ENCODE measurements at places on chromosomes 1 and 21.

- DNase-seq = no peak
Observed at GRCh38 chr1:9448132-9449109, 90.8 kb upstream of the SLC25A33 start.

- no peak for DNase-seq
Observed at GRCh38 chr1:210417881-210418280, 89.2 kb downstream of the HHAT start.

DNA sequence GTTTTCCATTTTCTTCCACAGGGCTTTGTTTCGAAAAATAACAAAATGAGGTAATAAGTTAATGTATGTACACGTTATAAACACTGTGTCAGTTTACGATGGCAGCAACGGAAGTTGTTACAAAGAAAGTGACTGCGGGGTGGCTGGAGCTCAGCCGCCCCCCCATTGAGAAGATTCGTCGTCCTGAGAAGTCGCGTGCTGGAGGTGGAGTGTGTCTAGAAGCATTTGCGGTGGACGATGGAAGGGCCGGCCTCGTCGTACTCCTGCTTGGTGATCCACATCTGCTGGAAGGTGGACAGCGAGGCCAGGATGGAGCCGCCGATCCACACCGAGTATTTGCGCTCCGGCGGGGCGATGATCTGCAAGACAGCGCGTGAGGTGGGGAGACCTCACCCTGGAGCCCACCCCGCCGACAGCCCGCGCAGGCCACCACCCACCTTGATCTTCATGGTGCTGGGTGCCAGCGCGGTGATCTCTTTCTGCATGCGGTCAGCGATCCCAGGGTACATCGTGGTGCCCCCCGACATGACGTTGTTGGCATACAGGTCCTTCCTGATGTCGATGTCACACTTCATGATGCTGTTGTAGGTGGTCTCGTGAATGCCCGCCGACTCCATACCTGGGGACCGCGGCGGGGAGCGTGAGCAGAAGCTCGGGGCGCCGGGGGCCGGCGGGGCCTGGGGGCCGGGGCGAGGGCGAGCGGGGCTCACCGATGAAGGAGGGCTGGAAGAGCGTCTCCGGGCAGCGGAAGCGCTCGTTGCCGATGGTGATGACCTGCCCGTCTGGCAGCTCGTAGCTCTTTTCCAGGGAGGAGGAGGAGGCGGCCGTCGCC is 2.4 kb downstream of the ACTA1 start:
- no peak for DNase-seq

DNA sequence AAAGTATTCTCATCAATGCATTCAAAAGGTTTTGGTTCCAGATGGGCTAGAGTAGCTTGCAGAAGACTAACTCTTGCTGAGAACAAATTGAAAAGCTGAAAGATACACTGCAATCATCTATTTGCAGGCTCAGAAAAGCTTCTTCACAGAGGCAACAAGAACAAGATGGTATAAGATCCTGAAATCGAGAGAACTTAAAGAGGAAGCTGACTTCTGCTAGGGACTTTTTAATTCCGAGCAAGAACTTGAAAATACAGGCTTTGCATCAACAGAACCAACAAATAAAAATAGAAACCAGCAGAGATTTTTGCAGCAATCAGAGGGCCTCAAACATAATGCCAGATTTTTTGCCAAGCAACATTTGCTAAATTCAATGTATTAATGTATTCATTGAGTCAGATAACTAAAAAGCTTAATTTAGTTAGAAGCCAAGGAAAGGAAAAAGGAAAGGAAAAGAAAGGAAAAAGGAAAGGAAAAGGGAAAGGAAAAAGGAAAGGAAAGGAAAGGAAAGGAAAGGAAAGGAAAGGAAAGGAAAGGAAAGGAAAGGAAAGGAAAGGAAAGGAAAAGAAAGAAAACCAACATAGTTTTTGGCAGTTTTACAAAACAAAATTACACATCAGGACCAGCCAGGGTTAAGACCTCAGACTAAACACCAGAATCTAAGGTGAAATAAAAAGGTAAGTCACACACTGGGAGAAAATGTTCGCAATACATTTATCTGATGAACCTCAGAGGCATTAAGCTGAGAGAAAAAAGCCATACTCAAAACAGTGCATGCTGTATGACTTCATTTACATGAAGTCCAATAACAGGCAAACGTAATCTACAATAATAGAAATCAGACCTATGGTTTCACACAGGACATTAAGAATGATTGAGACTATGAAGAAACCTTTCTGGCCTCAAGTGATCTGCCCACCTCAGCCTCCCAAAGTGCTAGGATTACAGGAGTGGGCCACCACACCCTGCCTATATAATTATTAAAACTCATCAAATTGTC is 42.6 kb downstream of the FAF1 start:
- DNase-seq = peak; percentile 8

- no peak for DNase-seq
Observed at GRCh38 chr1:192243721-192244120, 73.1 kb upstream of the RGS21 start.

GRCh38 chr1:151737479-151737878 is 16.2 kb downstream of the RIIAD1 start:
- DNase-seq = no peak

DNA sequence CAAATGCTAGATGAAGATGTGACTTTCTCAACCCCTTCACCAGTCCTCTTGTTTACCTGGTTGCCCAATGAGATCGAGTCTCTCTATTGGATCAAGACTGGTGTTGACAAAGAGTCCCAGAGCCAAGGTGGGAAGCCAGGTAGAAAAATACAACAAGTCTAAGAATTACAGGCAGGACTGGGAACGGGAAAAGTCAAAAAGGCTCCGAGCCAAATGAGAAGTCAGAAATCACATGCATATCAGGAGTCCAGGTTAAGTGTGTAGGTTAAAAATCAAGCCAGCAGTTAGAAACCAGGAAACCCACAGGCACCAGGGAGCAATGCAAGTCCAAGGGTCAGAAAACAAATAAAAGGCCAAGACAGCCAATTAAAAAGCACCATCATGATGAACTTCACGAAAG is 27.4 kb upstream of the DUSP23 start:
- no peak for DNase-seq

DNA sequence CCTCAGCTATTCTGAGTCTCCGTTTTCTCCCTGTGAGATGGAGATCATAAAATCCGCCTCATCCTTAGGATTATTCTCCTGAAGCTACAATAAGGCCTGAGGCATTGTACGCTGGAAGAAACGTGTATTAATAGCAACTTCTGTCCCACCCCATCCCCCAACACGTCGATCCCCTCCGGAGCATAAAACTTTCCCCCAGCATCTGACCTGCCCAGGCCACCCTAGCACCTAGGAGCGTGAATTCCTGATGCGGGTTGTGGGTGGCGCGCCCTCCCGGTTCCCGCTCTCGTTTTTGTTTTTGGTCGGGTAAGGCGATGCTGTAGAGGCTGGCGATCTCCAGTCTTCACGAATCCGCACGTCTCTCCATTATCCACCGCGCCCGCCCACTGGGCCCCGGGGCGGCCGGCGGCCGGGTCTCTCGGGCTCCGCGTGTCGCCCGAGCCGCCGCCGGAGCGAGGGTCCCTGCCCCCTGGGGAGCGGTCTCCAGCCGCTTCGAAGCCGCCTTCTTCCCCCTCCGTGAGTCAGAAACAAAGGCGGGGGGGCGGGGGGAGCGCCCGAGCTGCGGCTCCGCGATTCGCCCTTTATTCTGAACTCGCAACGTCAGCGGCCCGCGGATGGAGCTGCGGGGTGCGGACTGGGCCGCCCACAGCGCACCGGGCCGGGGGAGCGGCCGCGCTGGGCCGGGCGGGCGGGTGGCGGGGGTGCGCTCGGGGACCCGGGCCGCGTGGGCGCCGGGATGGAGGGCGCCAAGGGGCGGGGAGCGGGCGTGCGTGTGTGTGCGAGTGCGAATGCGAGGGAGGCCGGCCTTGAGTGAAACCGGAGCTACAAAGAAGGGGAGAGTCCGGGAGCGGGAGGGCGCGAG is at the start of gene PLEKHO1:
Gene PLEKHO1 (plus strand): TSS at position 646 of the 862 bp plus-strand sequence. CDS start 342 bp downstream, outside the sequence.
- DNase-seq = no peak

- DNase-seq = peak; percentile 45
Observed at GRCh38 chr1:88302843-88303486, 381.1 kb upstream of the PKN2 start.

- DNase-seq = no peak
Observed at GRCh38 chr21:45259206-45259840, 28.4 kb downstream of the POFUT2 start.

DNA sequence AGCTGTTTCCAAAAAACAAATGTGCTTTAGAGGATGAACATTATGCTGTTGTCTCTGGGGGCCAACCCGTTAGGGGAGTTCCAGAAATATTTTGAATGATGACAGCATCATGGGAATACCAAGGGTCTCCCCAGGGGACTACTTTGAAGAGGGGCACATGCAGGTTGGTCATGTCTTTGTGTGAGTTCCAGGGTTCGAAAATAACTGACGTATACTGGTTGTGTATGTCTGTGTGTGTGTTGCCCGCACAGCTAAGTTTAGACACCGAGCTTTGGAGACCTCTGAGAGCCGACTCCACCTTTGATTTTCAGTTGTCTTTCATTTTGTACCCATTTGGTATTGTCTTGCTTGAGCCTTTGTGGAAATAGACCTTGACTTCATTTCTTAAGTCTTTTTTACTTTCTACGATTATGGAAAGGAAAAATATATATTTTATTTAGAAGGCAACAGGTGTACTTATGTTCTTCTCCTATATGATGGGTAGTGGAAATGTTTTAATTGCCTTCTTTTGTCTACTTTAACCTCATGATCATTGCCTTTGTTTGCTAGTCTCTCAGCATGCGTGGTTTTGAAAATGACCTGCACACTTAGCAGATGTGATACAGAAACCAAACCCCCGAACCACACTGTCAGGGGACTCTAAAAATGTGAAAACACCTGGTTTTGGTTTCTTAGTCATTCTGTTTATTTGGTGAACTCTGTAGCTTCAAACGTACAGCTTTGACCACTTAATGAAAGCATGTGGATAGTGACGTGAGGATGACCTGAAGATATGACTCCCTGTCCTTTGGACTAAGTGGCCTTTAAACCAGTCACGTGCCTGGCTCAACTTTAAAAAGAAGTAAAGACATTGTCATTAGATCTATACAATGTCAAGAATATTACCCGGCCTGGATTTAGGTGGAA is 56.5 kb downstream of the GALNT2 start:
- no peak for DNase-seq

DNA sequence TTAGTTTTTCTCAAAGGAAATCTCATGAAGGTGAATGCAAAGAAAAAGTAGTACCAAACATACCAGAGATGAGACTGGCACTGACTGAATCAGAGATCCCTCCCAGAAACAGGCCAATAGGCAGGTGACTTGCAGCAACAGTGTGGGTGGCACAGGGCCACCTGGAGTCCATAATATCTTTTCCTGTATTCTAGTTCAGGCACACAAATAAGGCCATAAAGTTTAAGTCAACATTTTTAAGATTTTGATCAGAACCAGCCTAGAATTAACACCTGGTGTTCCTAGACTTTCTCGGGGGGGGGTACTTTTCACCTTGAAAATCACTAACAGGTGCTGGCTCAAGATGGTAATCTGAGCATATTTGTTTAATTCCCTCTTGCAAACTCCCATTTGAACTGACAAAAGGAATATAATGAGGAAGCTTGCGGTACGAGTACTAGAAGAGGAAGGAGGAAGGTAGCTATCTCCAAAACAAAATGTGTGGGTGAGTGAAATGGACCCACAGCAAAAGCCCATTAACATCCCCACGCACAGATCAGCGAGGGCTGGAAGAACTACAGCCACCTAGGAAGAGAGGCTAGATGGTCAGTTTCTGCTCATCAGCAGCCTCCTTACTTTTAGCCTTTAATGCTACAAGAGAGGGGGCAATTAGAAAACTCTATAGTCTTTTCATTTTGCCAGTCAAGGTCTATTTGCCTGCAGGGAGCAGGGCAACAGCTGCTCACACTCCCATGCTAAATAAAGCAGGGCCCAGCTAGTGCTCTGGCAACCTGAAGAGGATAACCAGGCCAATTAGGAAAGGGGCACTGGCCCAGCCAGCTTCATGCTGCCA is 18.9 kb downstream of the SDE2 start:
- no peak for DNase-seq

DNA sequence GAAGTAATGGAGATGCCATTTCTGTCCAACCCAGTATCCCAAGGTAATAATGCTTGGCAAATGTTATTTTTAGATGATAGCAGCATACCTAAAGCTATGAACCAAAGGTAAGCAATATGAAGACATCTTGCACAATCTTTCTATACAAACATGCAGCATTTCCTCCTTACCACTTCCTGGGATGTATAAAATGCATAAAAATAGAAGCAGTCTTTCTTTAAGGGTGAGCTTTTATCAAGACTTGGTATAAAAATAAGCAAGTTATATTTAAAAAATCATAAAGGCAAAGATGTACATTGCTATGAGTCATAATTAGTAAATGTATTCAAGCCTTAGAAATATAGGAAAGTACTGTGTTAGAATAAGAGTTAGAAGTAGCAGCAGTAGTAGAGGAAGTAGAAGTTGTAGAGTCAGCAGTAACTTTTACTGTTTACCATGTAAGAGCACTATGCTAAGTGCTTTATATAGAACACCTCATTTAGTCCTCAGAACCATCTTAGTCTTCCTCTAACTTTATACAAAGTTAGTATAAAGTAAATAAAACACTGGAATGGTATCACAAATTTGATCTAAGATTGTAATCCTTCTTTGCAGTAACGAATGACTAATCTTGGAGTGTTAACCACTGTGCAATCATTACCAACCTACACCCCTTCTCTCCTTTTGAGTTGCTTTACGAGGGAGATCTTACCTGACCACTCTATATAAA is 371.3 kb downstream of the VAV3 start:
- DNase-seq = peak; percentile 28

DNA sequence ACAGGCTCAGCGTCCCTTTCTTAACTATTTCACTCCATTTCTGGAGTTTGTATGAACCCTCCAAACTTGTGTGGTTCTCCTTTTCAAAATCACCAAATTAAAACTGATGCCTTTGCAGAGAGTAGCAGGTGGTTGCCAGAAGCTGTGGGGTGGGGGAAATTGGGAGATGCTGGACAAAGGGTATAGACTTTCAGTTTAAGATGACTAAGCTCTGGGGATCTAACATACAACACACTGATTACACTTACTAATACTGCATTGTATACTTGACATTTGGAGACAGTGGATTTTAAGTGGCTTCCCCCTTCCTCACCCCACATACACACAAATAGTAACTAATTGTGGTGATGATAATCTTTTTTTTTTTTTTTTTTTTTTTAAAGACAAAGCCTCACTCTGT is 11.1 kb upstream of the SCYL3 start:
- no peak for DNase-seq

GRCh38 chr1:96843196-96843595 is 121.6 kb downstream of the PTBP2 start:
- DNase-seq = peak; percentile 33

DNA sequence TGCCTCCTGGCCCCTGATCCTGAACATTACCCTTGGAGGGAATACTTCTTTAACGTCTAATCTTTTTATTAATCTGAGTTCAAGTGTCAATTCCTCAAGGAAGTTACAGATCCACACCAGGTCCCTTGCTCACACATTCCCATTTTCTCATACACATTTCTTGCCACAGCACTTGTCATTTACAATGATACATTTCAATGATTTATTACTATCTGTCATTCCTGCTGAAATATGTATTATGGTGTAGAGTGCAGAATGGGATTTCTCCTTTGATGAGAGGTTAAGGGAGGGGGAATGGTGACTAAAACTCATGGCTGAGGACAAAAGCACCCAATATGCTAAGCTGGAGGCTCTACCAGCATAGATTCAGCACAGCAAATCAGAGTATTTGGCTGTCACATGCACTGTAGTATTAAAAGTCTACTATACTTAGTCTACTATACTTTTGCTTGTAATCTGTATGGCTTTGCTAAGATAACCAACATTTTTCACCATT is 982.5 kb downstream of the TTLL7 start:
- DNase-seq = no peak

- DNase-seq = no peak
Observed at GRCh38 chr1:218324226-218324580, 20.9 kb upstream of the TGFB2 start.
